Motor neuron (in vitro differentiated cells): ENCODE measurements at places on chromosomes 6 and 20. TPM values are rescaled to one million over a fixed set of nuclear protein-coding genes. Genes with fewer than 3 reads are reported as not detected.

Gene DDX39B
- total RNA-seq: 231 and 238 TPM in 2 replicates

- ATAC-seq: no peak
These were observed 28.4 kb upstream of the SDHAF4 start for GRCh38 chr6:70538376-70538775.

DNA sequence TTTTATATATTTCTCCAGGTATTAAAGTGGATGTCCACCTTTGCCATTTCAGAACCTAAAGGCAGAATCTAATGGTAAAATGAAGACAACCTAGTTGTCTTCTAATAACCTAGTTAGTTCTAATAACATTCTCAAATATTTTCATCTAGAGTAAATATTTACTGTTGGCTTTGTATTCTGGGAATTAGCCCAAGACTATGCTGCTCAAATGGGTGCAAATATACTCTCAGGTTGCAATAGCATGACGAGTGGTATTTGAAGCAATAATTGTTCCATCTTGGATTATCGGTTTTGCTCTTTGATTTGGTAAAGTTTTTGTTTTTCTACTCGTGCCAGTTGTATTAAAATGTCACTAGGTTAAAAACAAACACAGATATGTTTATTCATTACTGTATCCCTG, 21.0 kb upstream of the RSPH4A start:
- no peak for ATAC-seq

DNA sequence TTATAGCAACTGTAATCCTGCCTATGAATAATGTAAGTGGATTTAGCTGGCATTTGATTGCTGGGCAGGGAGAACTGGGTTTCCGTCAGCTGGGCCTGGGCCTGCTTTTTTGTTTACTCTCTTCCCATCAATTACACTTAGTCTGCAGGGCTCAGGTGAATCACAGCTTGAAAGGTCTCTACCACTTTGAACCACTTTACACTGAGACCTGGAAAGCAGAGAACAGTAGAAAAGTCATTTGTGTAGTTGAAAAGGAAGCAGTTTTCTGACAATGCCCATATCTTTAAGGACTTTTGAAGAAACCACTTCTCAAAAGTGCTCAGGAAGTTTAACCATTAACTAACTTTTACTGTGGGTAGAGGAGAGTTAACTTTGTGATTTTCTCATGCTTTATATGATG, 315.4 kb upstream of the SASH1 start:
- no peak for ATAC-seq

DNA sequence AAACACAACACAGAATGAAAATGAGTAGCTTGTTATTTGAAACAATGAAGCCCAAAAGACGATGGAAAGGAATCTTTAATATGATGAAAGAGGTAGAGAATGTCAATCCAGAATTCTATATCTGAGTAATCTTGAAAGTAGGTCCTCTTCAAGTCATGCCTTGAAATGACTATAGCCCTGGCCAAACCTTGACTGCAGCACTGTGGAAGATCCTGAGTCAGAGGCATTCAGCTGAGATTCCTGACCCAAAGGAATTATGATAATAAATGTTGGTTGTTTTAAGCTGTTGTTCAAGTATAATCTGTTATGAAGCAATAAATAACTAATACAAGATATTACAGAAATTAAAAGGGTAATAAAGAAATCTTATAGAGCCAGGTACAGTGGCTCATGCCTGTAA, 64.8 kb downstream of the IBTK start:
- no peak for ATAC-seq
